ENCODE measurements at places on chromosomes 4 and X.

GRCh38 chr4:4225915-4226605 lies 669 bp downstream of the OTOP1 start:
- no peak for DNase-seq

- no peak for DNase-seq
These were observed 38.3 kb downstream of the GPAT3 start for GRCh38 chr4:83574247-83574646.

- DNase-seq: no peak
These were observed 38.7 kb downstream of the SLC4A4 start for GRCh38 chr4:71377561-71377960.

DNA sequence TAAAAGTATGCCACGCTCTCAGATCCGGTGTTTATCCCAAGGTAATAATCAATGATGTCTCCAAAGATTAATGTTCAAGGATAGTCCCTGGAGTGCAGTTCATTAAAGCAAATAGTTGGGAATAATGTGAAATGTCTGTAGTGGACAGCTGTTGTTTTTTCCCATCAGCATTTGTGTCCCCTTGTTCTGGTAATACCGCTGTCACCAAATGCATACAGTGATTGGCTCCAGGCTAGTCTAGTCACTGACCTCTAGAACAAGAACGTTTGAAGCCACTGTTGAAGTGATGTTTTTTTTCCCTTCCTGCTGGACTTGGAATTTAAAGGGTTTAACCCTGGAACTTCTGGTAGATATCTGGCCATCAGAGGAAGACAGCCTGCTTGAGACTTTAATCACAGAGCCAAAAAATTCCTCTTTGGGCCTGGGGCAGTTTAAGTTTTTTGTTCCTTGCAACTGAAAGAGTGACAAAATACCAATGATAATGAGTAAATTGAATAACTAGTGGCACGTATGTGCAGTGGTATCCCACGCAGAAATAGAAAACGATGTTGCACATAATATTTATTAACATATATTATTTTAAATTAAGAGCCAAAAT lies 30.6 kb downstream of the HSD17B11 start:
- DNase-seq: no peak

- DNase-seq: no peak
These were observed 176.9 kb upstream of the SCML1 start for GRCh38 chrX:17560385-17560784.

DNA sequence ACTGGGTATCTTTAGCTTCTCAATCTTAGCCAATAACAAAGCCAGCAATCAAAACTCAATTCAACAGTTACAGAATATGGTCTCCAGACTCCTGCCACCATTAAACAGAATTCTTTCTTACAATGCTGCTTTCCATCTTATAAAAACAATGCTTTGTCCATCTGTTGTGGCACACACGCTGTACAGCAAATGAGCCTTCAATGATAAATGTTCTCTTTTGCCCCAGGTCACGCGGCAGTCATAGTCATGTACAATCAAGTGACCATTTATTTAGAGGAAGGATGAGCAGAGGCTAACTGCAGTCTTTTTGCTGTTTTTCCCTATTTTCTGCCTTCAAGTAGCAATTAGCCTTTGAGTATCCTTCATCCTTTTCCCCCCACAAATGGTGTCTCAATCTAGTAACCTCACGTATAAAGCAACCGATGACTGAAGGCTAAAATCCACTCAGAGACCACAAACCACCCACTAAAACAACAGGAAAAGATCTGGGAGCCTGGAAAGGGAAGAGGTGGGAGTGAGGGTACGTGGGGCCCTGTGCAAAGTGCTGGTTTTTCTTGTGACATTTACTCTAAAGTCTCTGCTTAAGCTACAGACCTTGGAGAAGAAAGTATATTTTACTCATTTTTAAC lies 24.4 kb downstream of the TRIM2 start:
- no peak for DNase-seq

- DNase-seq: no peak
These were observed 55.2 kb downstream of the TACR3 start for GRCh38 chr4:103664436-103665075.

- DNase-seq: no peak
These were observed 300.3 kb upstream of the IRS4 start for GRCh38 chrX:109036624-109037023.
